GM12878 (cell line): ENCODE measurements at places on chromosomes 12 and 14. TPM values are rescaled to one million over a fixed set of nuclear protein-coding genes. Genes with fewer than 3 reads are reported as not detected.
A peak's percentile ranks its signal among the peaks of the same experiment; 100 is the strongest.

DNA sequence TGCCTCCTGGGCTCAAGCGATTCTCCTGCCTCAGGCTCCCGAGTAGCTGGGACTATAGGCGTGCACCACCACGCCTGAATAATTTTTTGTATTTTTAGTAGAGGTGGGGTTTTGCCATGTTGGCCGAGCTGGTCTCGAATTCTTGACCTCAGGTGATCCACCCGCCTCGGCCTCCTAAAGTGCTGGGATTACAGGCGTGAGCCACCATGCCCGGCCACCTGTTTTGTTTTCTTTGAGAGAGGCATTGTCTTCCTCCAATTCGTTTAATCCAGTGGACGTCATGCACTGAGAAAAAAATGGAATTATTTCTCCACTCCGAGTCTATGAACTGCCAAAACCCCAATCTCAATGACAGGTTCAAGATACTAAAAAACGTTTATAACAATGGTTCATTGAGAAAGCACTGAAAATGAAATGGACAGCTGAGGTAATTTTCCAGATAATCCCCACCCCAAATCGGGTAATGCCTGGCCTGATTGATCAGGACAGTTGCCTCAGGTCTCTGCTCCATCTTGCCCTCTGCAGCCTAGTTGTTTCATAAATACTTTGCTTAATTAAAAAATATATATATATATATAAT lies 132.7 kb upstream of the PARP11 start:
- no peaks in the 10 kb centered on the region for H3K4me1 ChIP-seq
- H3K36me3 ChIP-seq: no peaks in the 10 kb centered on the region
- DNase-seq: no peak
- no peak overlapping the region for H3K27ac ChIP-seq

The TPPP2 gene
- total RNA-seq: not detected in 2 replicates

The KCNA5 gene
- total RNA-seq: 0.29 and 0.44 TPM in 2 replicates

- DNase-seq: no peak
- H3K27ac ChIP-seq: no peak overlapping the region
- peaks cover 9% of the 10 kb centered on the region for H3K4me1 ChIP-seq
- no peaks in the 10 kb centered on the region for H3K27me3 ChIP-seq
- peaks cover 45% of the 10 kb centered on the region for H3K36me3 ChIP-seq
Measured at GRCh38 chr12:108519558-108519957, 4.5 kb downstream of the FICD start.

The TC2N gene
- 1.4 and 1.6 TPM in 2 replicates for total RNA-seq

DNA sequence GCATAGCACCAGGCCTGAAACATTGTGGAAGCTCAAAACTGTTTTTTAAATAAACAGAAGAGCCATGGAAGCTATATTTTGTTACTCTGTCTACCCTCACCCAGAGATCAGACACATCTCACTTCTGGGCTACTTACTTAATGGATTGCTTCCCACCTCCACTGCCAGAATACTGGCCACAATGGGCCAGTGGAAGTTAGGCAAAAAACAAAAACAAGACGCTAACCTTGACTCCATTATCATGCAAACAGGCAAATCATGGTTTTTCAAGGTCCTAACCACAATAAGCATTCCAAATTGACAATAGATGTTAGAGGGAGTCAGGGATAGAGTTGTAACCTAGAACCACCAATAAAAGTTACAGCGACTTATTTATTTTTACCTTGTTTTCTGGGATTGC lies 52.7 kb upstream of the PTCSC3 start:
- H3K27ac ChIP-seq: no peak overlapping the region
- H3K36me3 ChIP-seq: no peaks in the 10 kb centered on the region
- no peaks in the 10 kb centered on the region for H3K27me3 ChIP-seq
- DNase-seq: no peak

DNA sequence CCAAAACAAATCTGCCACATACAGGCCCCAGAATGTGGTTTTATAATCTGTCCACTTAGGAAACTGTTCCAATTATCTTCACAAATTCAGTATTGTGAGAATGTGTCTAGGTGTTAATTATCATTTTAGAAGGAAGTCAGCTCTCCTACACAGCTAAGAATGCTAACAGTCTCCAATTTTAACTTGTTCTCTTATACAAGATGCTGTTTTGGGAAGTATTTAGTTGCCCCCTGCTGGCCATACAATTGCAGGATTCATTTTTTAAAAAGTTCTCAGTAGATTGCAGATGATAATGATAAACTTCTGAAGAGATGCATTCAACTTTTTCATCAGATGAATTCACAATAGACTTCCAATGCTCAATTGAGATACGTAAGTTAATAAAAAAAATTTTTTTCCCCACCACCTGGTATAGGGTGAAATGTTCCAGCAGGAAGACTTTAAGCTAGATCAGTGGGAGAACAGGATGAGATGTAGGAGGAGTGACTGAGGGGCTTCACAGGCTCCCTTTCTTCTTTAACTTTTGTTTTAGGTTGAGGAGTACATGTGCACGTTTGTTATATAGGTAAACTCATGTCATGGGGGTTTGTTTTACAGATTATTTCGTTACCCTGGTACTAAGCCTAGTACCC lies 27.3 kb upstream of the OSBPL8 start:
- H3K27ac ChIP-seq: no peak overlapping the region
- H3K4me1 ChIP-seq: no peaks in the 10 kb centered on the region
- H3K4me3 ChIP-seq: no peak overlapping the region
- no peaks in the 10 kb centered on the region for H3K36me3 ChIP-seq
- no peak for DNase-seq

DNA sequence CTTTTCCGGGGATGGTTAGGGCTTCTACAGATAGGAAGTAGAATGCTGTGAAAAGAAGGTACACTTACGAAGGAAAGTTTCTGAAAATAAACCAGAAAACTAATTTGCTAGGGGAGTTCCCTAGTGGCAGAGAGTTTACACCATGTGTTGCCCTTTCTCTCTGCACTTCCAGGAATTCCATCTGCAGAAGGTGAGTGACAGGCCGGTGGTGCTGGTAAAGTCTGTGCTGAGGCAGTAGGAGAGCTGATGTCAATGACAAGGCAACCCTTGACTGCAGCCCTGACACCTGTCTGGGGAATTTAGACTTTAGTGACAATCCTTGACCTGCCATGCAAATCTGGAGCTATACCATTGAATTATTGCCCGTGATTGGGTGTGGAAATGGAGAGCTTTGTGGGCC lies 687.8 kb downstream of the NRXN3 start:
- H3K4me1 ChIP-seq: no peaks in the 10 kb centered on the region
- H3K4me3 ChIP-seq: no peak overlapping the region

DNA sequence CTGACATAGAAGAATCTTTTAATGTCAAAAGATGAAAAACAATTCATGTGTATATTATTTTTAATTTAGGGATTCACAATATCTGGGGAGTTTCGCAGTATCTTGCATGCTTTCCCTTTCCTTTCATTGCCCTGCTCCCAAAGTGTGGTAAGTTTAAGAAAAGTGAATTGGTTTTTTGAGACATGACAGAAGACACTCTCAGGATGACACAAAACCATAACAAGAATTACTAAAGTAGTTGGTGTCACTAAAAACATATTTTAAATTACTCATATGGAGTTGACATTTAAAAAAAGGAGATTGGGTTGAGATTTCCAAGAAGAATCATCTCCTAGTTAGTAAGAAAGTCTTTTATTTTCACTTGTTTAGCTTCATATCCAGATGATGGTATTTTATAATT lies 5.1 kb upstream of the PCNX1 start:
- H3K36me3 ChIP-seq: no peaks in the 10 kb centered on the region
- DNase-seq: no peak
- no peak overlapping the region for H3K27ac ChIP-seq
- no peak overlapping the region for H3K4me3 ChIP-seq
- no peaks in the 10 kb centered on the region for H3K4me1 ChIP-seq

GRCh38 chr12:18345021-18345735 lies 83.9 kb downstream of the PIK3C2G start:
- H3K4me3 ChIP-seq: no peak overlapping the region
- no peak overlapping the region for H3K27ac ChIP-seq
- DNase-seq: no peak
- no peaks in the 10 kb centered on the region for H3K27me3 ChIP-seq
- H3K4me1 ChIP-seq: no peaks in the 10 kb centered on the region

The DNAI7 gene
- not detected in 2 replicates for total RNA-seq

- no peak for DNase-seq
- peaks cover 6% of the 10 kb centered on the region; the same call in 1 of the 2 replicates for H3K4me1 ChIP-seq
- no peaks in the 10 kb centered on the region for H3K27me3 ChIP-seq
- no peaks in the 10 kb centered on the region for H3K36me3 ChIP-seq
Measured at GRCh38 chr14:63760014-63760413, 32.1 kb upstream of the SGPP1 start.

DNA sequence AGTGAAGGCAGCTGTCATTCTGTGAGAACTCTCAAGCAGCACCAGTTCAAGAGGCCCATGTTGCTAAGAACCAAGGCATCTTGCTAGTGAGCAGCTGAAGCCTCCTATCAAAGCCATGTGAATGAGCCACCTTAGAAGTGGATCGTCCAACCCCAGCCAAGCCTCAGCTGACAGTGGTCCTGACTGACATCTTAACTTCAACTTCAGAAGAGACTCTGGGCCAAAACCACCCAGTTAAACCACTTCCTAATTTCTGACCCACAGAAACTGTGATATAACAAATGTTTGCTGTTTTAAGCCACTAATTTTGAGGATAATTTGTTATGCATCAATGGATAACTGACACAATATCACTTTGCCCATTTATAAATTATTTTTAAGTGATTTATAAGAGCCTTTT lies 256.0 kb downstream of the RPAP3 start:
- no peaks in the 10 kb centered on the region for H3K4me1 ChIP-seq
- H3K36me3 ChIP-seq: no peaks in the 10 kb centered on the region
- no peaks in the 10 kb centered on the region for H3K27me3 ChIP-seq
- H3K4me3 ChIP-seq: no peak overlapping the region

DNA sequence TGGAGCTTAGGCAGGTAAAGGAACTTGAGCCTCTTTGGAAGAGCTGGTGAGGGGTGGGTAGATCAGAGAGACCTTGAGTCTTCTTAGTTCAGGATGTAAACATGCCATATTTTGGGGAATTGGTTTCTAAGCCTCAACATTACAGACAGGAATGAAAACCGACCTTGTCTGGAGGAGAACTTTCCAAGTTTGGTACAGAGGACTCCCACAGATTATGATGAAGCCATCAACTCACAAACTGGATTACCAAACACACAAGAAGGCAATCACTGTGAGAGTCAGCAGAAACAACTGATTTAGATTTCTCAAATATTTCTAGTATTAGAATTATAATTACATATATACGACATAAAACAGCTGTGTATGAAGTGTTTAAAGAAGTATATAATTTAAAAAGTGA lies 22.3 kb upstream of the AMN1 start:
- no peak for DNase-seq
- H3K27me3 ChIP-seq: no peaks in the 10 kb centered on the region
- no peaks in the 10 kb centered on the region for H3K36me3 ChIP-seq
- peaks cover 47% of the 10 kb centered on the region for H3K4me1 ChIP-seq

The TAS2R19 gene
- 1.4 and 2.7 TPM in 2 replicates for total RNA-seq

DNA sequence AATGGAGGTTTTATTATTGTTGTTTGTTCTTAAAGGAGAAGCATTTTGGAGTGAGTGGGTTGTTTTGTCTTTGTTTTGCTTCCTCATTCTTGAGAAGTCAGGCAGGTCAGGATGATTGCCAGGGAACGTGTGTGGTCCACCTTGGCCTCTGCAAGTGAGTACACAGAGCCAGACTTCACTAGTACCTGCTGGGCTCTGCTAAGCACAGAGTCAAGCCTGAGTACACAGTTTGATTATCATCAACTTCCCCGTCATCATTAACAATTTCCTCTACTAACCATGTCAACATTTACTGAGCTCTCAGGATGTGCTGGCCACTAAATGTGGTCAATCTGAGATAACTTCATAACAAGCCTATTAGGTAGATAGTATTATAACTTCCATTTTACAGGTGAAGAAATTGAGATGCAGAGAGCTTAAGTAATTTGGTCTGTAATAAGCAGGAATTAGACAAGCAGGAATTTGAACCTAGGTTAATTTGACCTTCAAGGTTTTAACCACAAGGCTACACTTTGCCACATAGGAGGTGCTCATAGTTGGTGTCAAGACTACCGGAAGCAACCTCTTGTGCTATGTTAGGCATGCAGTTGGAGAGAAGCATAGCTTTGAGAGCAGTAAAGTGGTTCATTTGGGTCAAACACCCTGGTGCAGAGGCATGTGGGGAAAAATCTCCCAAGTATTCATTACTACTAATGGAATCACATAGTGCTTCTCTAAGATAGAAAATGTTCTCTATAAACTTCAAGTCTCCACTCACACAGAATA lies 178.3 kb downstream of the NUAK1 start:
- no peaks in the 10 kb centered on the region for H3K36me3 ChIP-seq
- no peak for DNase-seq
- no peaks in the 10 kb centered on the region for H3K27me3 ChIP-seq
- H3K27ac ChIP-seq: no peak overlapping the region

GRCh38 chr14:101707863-101708620 lies 53.5 kb upstream of the PPP2R5C start:
- no peaks in the 10 kb centered on the region; the same call in none of the 2 replicates for H3K27me3 ChIP-seq
- peaks cover 14% of the 10 kb centered on the region for H3K4me1 ChIP-seq
- no peak for DNase-seq

DNA sequence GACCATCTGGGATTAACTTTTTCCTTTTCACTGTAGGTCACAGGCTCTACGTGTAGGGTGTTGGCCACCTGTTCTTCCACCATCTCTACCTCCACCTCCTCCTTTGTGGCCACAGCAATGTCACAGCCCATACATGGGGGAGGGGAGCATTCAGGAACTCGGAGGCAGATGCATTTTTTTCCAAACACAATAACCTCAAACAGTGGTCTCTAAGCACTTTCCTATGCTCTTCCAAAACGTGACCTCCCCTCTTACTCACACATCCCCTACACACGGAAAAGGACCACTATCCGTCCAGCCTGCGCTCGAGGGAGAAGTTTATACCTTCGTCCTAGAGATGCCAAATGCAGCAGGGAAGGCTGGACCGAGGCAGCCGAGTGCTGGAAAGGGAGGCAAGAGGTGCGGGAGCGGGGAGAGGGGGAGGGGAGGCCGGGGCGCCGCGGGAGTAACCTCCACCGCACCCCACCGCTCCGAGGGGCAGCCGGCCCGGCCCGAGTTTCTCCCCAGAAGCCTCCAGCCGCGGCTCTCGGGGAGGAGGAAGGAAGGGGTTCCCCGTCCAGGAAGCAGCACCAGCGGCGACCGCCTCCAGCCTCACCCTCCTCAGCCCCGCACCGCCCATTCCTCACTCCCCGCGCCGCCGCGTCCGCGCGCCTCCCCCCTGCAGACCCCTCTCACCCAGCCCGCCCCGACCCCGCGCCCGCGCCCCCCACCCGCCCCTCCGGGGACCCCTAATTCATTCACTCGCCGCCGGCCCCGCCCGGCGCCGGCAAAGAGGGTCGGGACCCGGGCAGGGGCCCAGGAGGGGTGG lies 594 bp downstream of the KRAS start:
- H3K27ac ChIP-seq: peak overlapping the region; percentile 70
- peak overlapping the region; percentile 98 for H3K4me3 ChIP-seq
- no peaks in the 10 kb centered on the region; the same call in 1 of the 2 replicates for H3K36me3 ChIP-seq
- no peak for DNase-seq
- peaks cover 10% of the 10 kb centered on the region for H3K4me1 ChIP-seq
